ENCODE measurements at places on chromosomes 4 and X.

DNA sequence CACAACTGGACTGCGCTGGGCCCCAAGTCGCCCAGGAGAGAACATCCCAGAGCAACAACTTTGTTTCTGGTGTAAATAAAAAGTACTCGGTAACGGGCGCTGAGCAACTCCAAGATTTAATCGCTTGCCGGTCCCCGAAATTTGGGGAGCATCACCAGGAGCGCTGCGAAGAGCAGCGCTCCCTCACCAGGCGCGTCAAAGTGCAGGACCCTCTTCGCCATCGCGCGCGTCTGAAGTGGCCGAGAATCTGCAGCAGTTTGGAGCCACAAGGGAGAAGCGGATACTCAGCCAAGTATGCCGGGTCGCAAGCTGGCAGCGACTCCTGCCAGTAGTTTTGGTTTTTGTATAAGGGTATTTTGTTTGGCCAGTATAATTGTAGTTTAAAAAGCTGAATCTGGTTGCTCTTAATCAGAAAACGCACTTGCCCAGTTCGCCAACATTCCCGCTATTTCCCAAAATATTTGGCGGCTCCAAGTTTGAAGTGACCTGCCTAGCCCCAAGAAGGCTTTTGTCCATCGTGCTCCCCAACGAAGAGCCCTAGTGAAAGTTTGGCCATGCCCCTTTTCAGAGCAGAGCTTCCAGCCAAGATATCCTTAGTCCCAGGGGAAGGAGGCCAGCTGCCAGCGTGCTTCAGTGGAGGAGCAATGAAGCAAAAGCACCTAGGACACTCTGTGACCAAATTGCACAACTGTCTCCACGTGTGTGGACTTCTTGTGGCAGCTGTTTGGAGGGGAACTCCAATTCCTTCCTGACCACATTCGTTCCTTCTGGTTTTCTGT, 557 bp upstream of the KDR start:
- DNase-seq, result no peak

DNA sequence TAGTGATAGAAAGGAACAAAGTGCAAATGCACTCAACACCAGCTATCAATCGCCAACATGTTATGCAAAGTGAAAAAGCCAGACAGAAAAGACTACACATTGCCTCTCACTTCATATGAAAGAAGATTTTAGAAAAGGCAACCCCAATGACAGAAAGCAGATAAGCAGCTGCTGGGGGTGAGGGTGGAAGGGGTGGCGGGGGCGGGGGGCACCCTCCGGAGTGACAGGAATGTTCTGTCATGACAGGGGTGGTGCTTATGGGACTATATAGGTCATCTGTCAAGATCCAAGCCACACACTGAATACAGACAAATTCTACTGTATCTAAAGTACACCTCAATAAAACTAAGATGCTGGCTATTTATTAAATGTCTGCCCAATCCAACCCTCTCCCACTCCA, 10.7 kb downstream of the WDR1 start:
- no peak for DNase-seq

DNA sequence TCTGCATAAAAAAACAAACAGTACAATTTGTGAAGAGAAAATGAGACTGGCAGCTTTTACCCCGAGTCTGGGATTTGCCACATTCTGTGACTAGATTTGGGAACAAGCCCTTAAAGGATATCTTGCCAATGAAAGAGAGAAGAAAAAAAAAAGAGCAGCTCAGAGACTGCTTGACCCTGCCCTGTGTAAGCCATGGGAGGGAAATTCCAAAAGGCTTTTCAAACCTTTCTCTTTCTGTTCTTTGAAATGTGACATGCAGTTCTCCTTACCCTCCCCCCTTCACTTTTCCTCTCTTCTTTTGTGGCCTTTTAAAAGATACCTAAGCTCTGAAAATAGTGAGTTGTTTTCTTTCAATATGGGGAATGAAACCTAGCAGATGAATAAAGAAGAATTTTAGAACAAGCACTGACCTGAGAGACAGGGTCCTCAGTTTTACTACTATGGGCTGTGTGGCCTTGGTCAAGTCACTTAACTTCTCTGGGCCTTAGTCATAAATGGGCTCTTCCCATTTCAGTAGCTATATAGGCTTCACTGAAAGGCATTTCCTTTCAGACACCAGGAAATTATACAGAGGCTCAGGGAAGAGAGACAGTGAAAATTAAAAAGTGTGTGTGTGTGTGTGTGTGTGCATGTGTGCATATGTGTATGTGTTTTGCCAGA, 5.1 kb downstream of the CCDC160 start:
- no peak for DNase-seq

GRCh38 chr4:19486400-19486799, 765.3 kb upstream of the SLIT2 start:
- DNase-seq, result no peak

DNA sequence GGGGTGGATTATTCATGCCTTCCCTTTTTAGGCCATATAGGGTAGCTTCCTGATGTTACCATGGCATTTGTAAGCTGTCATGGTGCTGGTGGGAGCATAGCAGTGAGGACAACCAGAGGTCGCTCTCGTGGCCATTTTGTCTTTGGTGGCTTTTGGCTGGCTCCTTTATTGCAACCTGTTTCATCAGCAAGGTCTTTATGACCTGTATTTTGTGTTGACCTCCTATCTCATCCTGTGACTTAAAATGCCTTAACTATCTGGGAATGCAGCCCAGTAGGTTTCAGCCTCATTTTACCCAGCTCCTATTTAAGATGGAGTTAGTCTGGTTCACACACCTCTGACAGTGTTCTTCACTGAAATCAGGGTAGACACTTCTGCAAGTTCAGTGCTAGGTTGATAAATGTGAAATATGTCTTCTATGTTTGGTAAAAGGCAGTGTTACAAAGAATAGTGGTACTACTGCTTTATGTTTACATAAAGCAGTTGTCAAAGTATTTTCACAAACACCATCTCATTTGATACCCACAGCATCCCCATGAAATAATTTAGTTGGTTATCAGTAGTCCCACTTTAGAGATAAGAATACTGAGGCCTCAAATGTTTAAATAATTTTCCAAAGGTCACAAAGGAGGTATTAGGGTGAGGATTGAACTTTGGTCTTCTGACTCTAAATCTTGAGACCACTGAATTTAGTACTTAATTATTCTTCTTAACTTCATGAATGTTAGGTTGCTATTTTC, 77.1 kb upstream of the C4orf54 start:
- no peak for DNase-seq

DNA sequence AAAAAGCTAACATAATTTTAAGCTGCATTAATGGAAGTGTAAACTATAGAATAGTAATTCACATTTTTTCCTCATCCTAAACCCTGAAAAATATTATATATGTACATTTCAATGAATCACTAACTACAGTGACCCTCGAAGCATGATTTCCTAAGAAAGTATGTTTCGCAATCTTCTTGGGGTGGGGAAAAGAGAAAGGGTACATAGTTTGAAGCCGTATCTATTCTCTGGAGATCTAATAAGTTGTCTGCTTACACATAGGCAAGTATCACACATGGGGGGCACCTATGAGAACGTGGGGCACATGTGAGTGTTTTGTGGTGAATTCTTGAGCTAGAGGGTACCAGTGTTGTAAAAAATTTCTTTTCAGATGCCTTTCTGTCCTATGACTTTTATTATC, 71.2 kb downstream of the JADE1 start:
- DNase-seq, result no peak

DNA sequence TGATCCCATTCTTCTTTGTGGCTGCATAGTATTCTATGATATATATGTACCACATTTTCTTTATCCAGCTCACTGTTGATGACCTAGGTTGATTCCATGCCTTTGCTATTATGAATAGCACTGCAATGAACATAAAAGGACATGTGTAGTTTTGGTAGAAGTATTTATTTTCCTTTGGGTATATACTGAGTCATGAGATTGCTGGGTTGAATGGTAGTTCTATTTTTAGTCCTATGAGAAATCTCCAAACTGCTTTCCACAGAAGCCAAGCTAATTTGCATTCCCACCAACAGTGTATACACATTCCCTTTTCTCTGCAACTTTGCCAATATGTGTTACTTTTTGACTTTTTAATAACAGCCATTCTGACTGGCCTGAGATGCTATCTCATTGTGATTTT, 278.3 kb downstream of the PCDH18 start:
- no peak for DNase-seq

DNA sequence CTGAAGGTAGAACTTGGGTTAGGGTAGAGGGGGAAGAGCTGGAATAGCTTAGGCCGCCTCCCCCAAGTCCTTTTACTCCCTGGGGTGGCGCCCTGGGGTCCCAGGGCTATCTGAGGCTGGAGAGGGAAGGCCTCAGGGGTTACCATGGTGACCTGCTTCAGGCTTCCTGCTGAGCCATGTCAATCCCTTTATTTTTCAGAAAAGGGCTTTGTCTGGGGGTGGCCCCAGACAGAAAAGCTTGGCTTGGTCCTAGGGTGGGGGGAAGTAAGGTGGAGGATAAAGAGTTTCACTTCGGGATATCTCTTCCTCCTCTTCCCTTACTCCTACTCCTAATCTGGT, 6.3 kb downstream of the EFNB1 start:
- no peak for DNase-seq

DNA sequence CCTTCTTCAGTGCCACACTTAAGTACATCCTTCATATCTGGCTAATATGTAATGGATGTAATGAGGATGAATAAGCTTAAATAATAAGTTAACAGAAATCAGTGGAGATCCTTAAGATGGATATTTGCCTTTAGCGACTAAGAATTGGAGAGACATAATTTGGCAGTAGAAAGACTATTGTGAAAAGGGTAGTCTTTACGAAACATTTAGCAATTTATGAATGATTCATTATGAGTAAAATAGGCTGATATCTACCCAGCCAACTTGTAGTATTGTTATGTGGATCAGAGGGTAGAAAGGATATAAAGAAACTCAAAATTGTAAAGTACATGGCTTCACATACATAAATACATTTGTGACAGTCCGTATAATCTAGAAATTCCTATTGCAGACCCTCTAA, 2371.8 kb downstream of the PCDH7 start:
- no peak for DNase-seq

GRCh38 chr4:168666531-168666930, 169.7 kb downstream of the PALLD start:
- DNase-seq, result no peak

DNA sequence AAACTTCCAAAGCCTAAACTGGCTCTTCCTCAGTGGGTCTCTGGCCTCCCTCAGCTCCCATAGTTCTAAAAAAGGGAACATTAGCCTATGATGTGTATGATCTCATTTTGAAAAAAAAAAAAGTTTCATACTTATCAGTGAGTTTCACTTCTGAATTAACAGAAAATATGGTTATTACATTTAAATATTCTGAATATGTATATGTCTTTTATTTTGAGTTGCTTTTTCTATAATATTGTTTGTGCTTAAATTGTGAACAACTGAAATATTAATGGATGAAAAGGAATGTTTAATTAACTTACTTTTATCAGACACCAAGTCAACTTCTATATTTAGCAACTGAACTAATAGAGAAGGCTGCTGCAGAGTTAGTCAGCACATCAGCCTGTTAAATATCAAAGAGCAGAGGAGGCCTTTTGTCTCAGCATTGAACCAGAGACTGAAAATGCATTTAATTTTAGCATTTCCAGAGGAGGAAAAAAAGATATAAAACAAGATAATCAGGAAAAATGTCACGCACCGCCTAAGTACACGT, 20.4 kb upstream of the FHL1 start:
- no peak for DNase-seq

DNA sequence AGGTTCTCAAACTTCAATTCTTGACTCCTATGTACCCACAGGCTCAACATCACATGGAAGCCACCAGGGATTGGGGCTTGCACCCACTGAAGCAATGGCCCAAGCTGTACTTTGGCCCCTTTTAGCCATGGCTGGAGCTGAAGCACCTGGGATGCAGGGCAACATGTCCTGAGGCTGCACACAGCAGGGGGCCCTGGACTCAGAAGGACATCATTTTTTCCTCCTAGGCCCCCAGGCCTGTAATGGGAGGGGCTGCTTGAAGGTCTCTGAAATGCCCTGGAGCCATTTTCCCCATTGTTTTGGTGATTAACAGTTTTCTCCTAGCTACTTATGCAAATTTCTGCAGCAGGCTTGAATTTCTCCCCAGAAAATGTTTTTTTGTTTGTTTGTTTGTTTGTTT, 465.1 kb upstream of the PCDH10 start:
- no peak for DNase-seq

GRCh38 chr4:2067446-2068197, 8.5 kb downstream of the NAT8L start:
- no peak for DNase-seq

- DNase-seq, result no peak
Measured at GRCh38 chr4:37745946-37746345, 59.8 kb upstream of the RELL1 start.

DNA sequence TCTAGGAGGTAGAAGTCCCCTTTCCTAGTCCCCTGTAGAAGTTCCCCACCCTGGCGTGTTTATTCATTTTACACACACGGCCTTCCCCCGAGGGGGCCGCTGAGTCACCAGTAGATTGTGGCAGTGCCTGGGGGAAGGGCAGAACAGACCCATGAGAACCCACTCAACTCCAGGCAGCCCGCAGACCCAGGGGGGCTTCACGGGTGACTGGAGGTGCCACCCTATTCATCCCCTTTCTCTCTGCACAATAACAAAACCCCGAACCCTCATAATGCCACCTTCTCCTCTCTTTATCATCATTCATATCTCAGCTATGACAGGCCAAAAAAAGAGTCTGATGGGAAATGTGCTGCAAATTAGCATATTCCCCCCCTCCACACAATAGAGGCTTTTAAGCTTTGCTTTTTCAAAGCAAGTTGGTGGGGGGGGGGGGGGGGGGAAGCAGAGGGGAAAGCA, 20.4 kb upstream of the GPM6B start:
- no peak for DNase-seq

Data from esophagus squamous epithelium (tissue), 5 donors.